NCI-H187 (cell line): ENCODE measurements at places on chromosomes 16 and 17.

DNA sequence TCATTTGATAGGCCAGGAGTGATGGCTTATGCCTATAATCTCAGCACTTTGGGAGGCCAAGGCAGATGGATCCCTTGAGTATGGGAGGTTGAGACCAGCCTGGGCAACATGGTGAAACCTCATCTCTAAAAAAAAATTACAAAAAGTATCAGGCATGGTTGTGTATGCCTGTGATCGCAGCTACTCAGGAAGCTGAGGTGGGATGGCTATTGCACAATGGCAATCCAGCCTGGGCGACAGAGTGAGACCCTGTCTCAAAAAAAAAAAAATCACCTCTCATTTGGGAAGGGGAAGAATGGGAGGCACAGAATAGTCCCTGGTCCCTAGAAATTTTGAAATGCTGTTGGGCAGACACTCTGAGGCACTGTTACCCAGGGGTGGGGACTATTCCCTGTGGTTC, 35.2 kb downstream of the SLFN11 start:
- DNase-seq = no peak

DNA sequence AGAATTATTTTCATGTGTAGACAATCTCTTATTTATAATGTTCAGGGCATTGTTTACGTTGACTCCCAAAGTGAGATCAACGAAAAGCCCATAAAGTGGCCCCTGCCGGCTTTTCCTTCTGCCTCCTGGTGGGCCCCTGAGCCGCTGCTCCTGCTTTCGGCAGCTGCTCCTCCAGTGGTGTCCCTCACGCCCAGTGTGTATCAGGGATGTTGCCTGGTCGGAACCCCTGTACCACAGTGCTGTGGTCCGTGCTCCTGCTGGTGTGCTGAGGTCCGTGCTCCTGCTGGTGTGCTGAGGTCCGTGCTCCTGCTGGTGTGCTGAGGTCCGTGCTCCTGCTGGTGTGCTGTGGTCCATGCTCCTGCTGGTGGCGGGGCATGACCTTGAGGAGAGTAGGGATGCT, 107.6 kb downstream of the BANP start:
- no peak for DNase-seq

GRCh38 chr17:82876149-82876548, 36.3 kb upstream of the ZNF750 start:
- no peak for DNase-seq

DNA sequence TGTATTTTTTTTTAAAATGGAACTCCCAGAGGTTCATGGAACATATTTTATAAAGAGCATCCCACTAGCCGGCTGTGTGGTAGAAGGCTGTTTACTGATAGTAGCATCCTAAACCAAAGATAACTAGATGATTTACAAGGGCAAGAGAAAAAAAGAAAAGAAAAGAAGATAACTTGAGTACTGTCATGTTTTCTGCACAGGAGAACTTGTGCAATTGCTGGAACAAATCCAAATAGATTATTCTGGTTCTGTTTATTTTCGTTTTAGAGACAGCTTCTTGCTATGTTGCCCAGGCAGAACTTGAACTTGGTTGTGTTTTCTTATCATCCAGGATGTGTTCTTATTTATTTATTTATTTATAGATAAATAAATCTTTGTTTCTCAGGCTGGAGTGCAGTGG, 20.9 kb upstream of the PPM1D start:
- DNase-seq = no peak

DNA sequence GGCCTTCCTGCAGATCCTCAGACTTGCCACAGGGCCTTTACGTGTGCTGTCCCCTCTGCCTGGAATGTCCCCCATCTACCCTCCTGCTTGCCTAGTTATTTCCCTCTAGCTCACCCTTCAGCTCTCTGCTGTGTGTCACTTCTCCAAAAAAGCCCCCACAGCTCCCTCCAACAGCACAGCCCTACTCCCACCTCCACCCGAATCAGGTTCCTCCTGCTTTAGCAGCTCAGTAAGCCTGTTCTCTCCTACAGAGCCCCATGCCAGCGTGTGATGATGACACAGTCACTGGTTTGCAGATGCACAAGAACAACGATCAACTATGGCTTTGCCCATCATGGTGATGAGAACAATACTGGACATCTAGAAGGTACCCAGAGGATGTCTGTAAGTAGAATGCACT, 7.1 kb upstream of the SAMD14 start:
- DNase-seq = no peak

DNA sequence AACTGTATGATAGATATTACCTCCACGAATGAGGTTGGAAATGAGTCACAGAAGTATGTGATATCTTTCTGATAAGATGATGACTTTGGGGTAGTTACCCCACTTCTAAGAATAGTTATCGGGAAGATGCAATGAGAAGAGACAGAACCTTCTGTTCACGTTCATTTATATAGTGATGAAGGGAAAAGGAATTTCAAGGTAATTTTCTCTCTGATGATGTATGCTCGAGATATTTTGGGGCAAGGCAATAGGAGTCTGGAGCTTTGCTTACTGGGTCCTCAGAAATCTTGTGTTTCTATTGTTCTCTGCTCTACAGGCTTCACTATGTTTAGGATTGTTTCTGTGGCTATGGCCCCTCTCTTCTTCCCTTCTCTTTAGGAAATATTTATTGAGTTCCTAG, 1389.6 kb downstream of the CDH8 start:
- no peak for DNase-seq

GRCh38 chr17:28506763-28507487, 777 bp downstream of the FOXN1 start:
- no peak for DNase-seq

DNA sequence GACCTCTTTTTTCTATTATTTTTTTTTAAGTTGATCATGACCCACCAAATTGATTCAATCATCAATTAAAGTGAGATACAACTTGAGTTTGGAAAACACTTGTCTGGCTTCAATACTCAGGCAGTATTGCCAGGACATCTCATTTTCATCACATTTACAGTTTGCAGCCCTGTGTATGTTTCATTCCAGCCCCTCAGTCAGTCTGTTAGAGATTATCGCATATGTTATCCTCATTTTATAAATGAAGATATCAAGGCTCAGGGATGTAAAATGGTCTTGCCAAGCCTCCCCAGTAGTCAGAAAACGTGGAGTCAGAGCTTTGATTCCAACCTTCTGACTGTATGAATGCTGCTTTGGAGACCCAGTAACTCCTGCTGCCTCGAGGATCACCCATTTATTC, 87.3 kb upstream of the CACNG3 start:
- DNase-seq = no peak

DNA sequence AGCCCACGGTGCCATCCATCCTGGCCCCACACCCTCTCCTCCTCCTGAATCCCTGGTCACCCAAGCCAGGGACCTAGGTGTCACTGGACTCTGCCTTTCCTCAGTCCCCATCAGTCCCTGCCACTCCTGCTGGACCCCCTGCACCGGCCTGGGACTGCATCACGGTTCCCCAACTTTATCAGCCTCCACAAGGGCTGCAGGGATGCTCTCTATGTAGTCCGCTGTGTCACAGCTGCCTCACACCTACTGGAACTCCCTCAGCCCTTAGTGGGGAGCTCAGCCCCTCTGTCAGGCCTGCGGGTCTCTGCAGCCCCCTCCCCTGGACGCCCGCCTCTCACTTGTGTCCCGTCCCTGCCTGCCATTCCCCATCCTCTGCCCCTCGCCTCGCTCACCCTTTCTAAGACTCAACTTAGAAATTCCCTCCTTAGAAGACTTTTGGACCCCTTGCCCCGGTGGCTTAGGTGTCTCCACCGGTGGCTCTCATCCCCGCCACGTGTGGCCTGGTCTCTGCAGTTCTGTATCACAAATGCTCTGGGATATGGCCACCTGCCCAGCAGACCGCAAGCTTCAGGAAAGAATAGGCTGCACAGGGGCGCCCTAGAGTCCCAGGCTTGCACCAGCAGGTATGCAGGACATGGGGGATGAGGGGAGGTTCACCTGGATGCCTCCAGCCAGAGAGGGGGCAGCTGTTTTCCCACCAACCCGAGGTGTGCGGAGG, 62.9 kb downstream of the PRMT7 start:
- DNase-seq = no peak

DNA sequence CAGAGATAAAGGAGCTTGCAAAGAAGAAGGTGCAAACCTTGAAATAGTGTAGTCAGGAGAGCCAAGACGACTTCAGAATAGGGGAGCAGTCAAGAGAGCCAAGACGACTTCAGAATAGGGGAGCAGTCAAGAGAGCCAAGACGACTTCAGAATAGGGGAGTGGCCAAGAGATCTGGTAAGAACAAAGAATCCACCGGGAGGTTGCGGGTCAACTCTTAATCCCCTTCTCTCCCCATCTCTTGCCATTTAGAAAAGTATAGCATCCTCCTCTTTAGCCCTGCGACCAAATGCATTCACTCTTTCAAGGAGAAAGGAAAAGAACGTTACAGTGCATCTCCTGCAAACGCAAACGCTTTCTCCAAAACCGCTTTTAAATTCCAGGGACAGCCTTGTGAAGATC, 713 bp downstream of the KNOP1 start:
- DNase-seq = no peak

GRCh38 chr17:42985225-42985624, 4.9 kb downstream of the RUNDC1 start:
- DNase-seq = no peak

DNA sequence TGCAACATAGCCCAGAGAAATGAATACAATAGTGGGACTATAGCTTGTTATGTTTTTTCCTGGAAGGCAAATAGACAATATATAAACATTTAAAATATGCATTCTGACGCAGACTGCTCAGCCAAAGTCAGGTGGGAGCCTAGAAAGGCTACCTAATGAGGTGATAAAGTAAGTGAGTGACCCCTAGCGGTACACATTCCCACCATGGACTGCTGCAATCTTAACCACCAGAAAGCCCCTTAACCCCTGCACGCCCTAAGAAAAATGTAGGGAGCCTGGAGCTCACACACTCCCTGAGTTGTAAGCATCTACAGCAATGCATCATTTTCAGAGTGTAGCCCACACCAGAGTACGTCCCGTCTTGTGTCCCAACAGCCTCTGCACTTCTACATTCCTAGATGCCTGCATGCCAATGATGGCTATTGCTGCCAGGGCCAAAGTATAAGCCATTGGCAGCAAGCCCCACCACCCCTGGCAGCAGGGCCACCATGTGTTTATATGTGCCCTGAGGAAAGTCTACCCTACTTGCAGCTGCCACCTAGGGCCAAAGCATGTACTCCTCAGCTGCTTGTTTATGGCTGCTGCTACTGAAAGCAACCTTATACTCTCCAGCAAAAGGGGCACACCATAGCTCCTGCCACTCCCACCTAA, 127.6 kb downstream of the KIF2B start:
- DNase-seq = no peak

- no peak for DNase-seq
These were observed 28.6 kb downstream of the METTL16 start for GRCh38 chr17:2483084-2483483.

GRCh38 chr17:72301887-72302286, 181.1 kb downstream of the SOX9 start:
- DNase-seq = no peak

- no peak for DNase-seq
These were observed 9.2 kb downstream of the ELOB start for GRCh38 chr16:2767891-2768290.

DNA sequence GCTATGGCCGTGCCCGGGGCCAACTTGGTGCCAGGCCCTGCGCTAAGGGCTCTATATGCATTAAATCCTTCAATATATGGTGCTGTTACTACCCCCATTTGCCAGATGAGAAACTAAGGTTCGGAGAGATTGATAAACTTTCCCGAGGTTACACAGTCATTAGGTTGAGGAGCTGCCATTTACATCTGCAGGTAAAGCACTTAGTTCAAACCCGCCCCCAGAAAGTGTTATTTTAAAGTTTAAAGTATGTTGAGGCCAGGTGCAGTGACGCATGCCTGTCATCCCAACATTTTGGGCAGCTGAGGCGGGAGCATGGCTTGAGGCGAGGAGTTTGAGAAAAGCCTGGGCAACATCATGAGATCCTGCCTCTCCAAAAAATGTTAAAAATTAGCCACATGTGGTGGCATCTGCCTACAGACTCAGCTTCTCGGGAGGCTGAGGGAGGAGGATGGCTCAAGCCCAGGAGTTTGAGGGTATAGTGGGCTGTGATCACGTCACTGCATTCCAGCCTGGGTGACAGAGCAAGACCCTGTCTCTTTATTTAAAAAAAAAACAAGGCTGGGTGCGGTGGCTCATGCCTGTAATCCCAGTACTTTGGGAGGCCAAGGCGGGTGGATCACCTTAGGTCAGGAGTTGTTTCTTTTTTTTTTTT, 264.7 kb downstream of the PARN start:
- no peak for DNase-seq

- no peak for DNase-seq
These were observed 15.1 kb downstream of the FOXJ1 start for GRCh38 chr17:76125922-76126321.

GRCh38 chr16:87715658-87716057, 50.1 kb downstream of the KLHDC4 start:
- no peak for DNase-seq

- DNase-seq = no peak
These were observed 14.2 kb downstream of the CX3CL1 start for GRCh38 chr16:57386381-57386951.

GRCh38 chr16:15749371-15749770, 99.3 kb downstream of the NDE1 start:
- no peak for DNase-seq

- DNase-seq = no peak
These were observed 12.3 kb upstream of the CCL2 start for GRCh38 chr17:34242587-34243363.

GRCh38 chr16:55330781-55331647, 7.0 kb downstream of the IRX6 start:
- DNase-seq = no peak

DNA sequence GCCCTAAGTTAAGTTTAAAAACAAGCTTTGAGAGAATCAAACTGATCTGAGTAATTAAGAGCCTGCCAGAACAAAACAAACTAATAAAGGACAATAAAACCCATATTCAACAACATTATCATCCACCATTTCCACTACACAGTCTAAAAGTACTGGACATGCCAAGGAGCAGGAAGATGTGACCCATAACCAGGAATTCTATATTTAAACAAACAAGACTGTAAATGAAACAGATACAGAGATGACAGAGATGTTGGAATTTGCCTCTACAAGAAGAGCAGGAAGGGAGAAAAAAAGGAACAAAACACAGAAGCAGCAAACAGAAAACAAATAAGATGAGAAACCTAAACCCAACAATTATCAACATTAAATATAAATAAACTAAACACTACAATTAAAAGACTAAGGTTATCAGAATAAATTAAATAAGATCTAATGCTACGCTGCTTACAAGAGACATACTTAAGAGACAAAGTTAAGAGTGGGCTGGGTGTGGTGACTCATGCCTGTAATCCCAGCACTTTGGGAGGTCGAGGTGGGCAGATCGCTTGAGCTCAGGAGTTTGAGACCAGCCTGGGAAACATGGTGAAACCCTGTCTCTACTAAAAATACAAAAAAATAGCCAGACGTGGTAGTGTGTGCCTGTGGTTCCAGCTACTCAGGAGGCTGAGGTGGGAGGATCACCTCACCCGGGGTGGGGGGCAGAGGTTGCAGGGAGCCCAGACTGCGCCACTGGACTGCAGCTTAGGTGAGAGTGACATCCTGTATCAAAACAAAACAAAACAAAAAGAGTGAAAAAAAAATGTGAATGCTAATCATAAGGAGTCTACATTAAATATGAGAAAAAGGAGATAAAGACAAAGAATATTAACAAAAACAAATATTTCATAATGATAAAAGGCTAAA, 50.6 kb downstream of the CREBBP start:
- DNase-seq = no peak
